ENCODE measurements at places on chromosomes 12 and 14.

DNA sequence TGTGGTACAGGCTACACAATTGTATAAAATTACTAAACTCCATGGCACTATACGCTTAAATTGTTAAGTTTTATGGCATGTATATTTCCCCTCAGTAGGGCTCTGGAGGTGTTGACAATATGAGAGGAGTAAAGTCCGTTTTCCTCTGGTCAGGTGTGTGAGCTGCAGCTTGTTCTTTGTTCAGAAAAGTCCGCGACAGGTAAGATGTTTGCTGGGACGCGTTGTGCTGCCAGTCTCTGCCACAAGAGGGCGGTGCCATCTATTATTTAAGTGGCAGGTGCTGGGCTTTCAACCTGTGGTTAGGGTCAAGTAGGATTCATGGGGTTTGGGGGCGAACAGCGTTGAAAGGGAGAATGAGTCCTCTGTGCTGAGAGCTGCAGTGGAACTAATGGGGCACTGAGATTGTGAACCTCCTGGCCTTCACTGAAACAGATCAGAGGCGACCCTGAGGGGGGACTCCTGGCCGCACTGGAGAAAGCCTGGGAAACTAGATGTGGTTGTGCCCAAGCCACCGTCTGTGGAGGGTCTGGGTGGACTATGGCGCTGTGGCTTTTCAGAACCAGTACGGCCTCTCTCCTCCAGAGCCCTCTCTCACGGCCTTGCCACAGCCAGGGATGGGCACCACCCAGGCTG, 179.0 kb downstream of the SLC15A4 start:
- DNase-seq = peak; percentile 6

GRCh38 chr12:87096082-87096585, 839.9 kb upstream of the MGAT4C start:
- no peak for DNase-seq

DNA sequence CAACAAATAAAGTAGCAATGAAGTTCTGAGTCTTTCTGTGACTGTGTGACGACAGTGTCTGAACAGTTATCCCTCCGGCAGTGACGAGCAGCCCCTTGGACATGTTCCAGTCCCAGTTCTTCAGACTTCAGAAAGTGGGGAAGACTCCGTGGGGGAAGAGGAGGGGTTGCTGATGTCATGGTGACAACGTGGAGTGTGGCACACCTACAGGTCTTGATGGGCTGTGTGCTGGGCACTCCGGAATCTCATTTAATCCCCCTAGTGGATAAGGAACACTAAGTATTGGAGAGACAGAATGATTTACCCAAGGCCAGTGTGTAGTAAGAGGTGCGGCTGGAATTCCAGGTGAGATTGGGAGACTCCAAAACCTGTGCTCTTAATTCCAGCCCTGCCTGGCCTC, 280.2 kb downstream of the CACNA1C start:
- DNase-seq = no peak

DNA sequence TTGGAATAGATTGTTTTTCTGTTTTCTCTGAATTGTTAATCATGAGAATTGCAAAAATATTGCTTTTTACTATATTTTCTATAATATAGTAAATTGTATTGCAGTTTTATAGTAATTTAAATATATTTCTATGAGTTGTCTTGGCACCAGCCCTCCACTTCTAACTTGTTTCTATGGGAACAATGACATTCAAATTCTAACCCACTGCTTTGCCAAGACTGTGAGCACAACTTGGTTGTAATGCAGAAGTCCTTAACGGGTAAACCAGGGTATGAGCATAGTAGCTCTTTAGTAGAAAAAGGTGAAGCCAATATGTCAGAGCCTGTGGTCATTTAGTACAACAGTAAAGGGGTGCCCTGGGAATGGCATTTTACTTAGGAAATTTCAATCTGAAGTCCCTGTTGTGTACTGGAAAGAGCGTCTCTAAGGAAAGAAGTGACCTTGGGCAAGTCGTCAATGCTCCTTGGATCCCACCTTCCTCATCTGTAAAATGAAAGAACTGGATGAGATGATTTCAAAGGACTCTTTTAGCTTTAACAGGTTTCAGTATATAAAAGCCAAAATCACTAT, 283.3 kb downstream of the ATP23 start:
- DNase-seq = no peak

GRCh38 chr12:10722502-10722904, 620 bp downstream of the YBX3 start:
- peak; percentile 50 for DNase-seq

- no peak for DNase-seq
Measured at GRCh38 chr12:546265-546919, 86.7 kb downstream of the B4GALNT3 start.

DNA sequence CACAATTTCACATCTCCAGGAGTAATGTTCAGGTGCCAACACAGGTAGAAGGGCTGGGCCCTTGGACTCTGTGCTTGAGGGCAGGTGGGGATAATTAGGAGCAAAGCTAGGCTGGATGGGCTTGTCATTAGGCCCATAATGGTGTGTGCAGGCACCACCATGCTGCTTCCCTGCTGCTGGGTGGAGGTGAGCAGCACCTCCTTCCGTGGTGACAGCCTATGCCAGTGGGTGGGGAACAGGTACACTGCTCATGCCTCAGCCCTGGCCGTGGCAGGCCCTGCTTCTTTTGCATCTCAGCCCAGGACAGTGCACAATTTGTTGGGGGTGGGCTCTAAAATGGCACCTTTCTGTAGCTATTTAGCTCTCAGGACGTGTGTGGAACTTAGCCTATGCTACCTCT, 955.5 kb downstream of the TMTC2 start:
- no peak for DNase-seq

GRCh38 chr12:104643819-104644669, 187.3 kb downstream of the CHST11 start:
- no peak for DNase-seq

GRCh38 chr14:75634848-75635247, 25.8 kb downstream of the ERG28 start:
- no peak for DNase-seq

DNA sequence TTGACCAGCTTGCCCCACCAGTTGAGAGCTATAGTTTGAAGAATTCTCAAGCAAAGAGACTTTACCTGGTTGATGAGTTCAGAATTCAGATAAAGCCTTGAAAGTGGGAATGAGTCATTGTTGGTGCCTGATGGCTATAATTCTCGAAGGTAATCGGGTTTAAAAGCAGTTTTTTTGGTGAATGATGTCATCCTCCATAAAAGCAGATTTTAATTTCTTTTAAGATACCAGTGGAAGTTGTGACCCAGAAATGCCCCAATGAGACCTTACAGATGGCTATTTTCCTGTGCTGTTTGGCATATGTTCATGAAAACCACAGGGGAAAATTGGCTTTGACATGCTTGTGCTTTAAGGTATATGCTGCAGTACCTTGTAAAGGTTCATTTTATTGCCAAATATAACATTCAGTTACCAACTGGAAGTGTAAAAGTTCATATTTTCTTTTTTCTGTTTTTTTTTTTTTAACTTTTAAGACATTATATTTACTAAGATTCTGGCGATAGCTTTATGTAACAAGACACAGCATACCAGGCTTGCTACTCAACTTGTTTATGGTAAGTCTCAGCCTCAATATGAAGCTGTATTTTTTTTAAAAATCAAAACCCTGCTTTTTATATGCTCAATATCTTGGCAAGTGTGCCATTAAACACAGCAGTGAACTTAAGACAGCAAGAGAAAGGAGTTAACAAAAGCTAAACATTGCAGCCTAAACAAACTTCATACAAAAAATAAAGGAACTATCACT, 119.3 kb downstream of the LMNTD1 start:
- DNase-seq = no peak

- DNase-seq = no peak
Measured at GRCh38 chr12:3101309-3102024, 24.3 kb downstream of the TSPAN9 start.

GRCh38 chr12:125166041-125166440, 100.8 kb downstream of the AACS start:
- no peak for DNase-seq

DNA sequence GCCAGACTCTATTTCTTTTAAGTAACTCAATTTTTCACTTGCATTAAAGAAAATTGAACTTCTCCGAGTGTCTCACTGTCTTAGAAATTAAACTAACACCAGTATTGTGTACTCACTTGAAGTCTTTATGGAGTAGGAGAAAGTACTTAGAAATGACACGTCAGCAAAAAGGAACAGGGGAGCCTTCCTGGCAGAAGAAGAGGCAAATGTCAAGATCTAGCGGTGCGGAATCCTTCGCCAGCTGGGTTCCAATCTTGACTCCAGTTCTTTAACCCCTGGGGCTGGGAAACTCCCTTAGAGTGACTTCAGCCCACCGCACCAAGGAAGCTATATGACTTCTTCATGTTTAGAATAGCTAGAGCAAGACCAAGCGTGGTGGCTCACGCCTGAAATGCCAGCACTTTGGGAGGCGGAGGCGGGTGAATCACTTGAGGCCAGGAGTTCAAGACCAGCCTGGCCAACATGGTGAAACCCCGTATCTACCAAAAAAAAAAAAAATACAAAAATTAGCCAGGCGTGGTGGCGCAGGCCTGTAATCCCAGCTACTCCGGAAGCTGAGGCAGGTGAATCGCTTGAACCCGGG, 34.4 kb downstream of the WBP11 start:
- peak; percentile 31 for DNase-seq

- DNase-seq = no peak
Measured at GRCh38 chr12:132284071-132284826, 45.1 kb downstream of the GALNT9 start.

DNA sequence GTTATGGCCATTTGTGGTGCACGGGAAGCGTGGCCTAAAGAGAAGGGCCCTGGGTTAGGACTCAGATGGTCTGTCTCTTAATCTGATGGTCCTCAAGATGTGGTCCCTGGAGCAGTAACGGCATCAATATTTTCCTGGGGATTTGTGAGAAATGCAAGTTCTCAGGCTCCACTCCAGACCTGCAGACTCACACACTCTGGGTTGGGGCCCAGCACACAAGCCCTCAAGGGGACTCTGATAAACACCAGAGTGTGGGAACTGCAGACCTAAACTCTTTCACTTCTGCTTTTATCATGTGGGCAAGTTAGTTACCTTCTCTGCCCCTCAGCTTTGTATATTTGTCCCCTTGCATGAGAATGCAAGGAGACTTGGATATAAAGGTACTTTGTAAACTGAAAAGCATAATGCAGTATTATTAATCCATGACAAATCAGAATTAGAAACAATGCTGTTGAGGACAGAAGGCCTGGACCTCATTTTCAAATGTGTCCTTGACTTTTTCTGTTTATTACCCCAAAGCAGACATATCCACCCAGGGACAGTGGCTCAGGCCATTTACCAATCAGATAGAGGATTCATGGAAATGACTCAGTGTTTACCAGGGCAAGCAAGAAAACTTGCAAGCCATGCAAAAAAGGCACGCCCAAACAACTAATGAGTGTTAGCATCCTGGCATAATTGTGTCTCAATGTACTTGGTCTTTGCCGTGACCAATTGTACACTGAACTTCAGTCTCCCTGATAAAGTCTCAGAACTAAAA, 157.0 kb downstream of the ASCL1 start:
- DNase-seq = no peak

DNA sequence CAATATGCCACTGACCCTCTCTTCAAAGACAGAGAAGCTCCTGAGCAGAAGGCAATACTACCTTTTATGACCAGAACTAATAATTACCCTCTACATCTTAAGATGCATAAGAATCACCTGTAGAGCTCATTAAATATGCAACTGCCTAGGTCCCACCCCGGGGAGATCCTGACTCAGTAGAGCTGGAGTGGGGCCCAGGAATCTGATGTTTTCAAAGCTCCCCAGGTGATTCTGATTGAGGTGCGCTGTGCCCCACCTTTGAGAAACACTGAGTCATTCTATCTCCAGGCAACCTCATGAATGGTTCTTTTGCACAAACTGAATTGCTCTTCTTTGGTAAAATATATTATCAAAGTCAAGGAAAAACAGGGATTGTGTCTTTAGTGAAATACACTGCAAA, 149.3 kb upstream of the BMP4 start:
- DNase-seq = no peak

DNA sequence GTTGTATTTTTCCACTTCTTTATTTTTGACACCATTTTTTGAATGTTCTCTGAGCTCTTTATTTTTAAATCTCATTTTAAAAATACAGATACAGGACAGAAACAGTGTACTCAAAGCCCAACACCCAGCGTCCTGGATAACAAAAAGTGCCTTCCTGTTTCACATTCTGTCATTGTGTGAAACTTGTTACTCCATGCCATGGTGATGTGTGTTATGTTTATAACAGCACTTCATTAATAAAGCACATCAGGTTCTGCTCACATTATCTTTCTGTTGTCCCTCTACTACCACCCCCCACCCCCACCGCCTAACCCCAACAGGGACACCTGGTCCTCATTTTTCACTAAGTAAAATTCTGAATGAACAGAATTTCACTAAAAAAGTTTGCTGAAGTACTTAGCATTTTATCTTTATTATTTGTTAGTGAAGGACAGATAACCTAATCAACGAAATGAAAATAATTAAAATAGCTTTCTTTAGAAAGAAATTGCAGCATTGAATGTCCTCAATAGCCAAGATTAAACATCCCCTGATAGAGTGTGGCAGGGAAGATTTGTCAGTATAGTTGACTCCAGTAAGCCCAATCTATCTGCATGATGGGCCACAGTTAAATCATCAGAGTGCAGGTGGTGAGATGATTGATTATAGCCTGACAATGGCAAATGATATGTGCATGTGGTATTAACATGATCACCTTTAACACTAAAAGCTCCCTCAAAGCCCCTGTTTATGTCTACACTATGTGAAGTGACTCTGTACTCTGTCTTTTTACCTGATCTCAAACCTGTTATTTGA, 153.9 kb downstream of the ACSS3 start:
- no peak for DNase-seq

DNA sequence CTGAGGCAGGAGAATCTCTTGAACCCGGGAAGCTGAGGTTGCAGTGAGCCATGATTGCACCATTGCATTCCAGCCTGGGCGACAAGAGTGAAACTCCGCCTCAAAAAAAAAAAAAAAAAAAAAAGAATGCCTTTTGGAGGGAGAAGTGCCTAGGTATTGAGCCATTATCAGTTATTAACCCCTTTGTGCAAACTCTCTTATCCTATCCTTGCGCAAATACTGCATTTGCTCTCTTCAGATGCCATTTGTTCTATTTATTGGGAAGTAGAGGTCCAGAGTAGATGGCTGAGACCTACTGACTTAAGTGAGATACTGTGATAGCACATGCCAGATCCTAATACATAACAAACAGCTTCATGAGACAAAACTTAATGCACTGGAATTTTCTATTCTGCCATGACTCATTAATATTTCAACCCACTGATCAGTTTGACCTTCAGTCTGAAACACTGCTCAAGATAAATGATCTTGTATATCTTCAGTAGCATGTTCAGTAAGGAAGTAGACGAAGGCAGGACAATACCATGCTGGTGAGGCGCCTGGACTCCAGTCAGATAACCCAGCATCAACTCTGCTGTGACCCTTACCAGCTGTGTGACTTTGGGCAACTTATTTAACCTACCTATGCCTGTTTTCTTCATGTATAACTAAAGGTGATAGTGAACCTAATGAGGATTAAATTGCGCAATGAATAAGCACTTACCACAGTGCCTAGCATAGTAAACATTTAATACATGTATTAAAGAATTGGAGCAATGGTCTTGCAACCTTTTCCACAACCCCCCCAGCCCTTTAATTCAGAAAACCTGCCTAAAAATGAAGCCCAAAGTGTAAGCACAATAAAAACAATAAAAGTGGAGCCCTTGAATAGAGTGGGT, 5.7 kb upstream of the DNAAF2 start:
- DNase-seq = no peak

GRCh38 chr12:32454866-32455265, 55.5 kb downstream of the FGD4 start:
- no peak for DNase-seq

- DNase-seq = no peak
Measured at GRCh38 chr14:68165274-68165843, 345.8 kb downstream of the RAD51B start.
